ENCODE measurements at places on chromosomes 2 and 18. TPM values are rescaled to one million over a fixed set of nuclear protein-coding genes. Genes with fewer than 3 reads are reported as not detected.

Gene SIX2
- total RNA-seq, result 0.26 TPM

Gene CCDC141
- 160 TPM for total RNA-seq

Gene SRD5A2
- total RNA-seq, result not detected

Gene CD207
- not detected for total RNA-seq

Gene C18orf63
- not detected for total RNA-seq
